ENCODE measurements at places on chromosomes 1 and 21.

GRCh38 chr1:184118046-184118445 lies 66.5 kb downstream of the TSEN15 start:
- no peak for DNase-seq

GRCh38 chr1:170360601-170361000 lies 171.4 kb upstream of the GORAB start:
- no peak for DNase-seq

GRCh38 chr1:101174722-101175121 lies 62.1 kb upstream of the S1PR1 start:
- no peak for DNase-seq

- no peak for DNase-seq
Observed at GRCh38 chr1:157944663-157945280, 48.7 kb upstream of the KIRREL1 start.

- peak; percentile 77 for DNase-seq
Observed at GRCh38 chr21:43803558-43804300, 14.4 kb downstream of the RRP1 start.

- no peak for DNase-seq
Observed at GRCh38 chr1:153978274-153978909, 918 bp upstream of the JTB start.

DNA sequence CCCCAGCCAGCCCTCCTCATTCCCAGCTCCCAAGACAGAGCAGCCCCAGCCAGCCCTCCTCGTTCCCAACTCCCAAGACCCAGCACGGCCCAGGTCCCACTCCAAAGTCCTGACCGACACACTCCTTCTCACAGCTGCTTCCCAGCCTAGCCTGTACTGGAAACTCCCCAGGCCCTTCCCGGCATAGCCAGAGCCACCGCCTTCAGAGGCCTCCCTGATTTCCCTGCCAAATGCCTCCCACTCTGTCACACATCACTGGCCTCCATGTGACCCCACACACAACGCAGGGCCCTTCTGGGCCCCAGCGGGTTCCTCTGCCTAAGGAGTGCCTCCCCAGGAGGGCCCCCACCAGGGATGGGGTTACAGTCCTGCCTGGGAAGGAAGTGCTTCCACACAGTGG lies 2.8 kb downstream of the UBE2J2 start:
- DNase-seq, result no peak

GRCh38 chr1:244917073-244917670 lies 52.8 kb upstream of the HNRNPU start:
- no peak for DNase-seq

DNA sequence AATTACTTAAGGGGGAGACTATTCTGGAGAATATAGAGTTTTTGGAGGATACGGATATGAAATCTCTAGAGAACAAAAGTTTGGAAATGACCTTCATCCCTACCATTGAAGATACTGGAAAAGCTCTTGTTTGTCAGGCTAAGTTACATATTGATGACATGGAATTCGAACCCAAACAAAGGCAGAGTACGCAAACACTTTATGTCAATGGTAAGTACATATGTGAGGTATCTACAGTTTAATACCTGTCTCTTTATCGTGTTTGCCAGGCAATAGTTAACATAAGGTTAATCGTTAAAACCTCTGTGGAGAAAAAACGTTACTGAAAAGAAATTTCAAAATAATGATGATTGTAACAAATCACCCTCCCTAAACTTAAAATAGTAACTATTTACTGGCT lies 11.8 kb downstream of the VCAM1 start:
- DNase-seq, result no peak

- no peak for DNase-seq
Observed at GRCh38 chr1:31485166-31485565, 72.2 kb downstream of the SERINC2 start.

DNA sequence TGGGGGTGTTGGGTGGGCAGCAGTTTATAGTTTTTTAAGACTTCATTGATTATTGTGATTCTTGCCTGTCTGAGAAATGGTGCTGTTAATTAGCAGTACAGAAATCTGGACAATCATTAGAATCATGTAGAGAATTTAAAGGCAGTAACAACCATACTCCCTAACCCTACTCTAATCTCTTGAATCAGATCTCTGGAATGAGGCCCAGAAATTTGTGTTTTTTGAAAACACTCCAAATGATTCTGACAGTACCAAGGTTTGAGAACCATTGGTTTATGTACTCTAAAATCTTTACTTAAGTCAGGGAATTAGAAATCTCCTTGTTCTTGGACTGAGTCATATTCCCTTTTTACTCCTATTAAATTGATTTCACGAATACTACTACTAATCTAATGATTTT lies 24.0 kb downstream of the FNBP1L start:
- no peak for DNase-seq

DNA sequence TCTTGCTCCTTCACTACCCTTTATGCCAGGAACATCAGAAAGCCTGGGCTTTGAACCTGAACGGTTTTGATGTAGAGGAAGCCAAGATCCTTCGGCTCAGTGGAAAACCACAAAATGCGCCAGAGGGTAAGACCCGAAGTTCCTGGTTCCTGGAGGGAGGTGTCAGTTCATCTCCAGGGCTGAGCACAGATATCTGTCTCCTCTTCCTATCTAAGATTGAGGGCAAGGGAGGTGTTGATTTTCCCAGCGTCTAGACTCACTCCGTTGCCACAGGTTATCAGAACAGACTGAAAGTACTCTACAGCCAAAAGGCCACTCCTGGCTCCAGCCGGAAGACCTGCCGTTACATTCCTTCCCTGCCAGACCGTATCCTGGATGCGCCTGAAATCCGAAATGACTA lies 915 bp downstream of the CDC20 start:
- no peak for DNase-seq

- DNase-seq, result no peak
Observed at GRCh38 chr1:6870086-6870485, 84.8 kb downstream of the CAMTA1 start.

GRCh38 chr1:52567943-52568342 lies 15.1 kb upstream of the TUT4 start:
- no peak for DNase-seq

DNA sequence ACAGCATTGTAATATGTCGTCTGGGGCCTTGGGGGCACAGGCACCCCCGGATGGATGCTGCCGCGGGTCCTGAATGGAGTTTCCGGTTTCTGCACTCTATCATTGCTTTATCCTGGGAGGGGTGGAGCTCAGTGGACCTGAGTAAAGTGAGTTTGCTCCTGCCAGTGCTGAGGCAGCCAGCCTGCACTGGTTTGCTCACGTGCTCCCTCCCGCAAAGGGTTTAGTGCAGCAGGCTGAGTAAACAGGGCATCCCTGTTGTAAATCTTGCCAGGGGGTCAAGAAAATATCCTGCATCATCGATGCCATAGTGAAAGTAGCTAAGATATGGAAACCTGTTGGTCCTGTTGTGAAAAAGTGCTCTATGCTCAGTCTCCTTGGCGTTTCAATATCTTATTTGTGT lies 85.6 kb upstream of the BRINP3 start:
- DNase-seq, result no peak

GRCh38 chr1:201397675-201398074 lies 1.4 kb downstream of the LAD1 start:
- no peak for DNase-seq

GRCh38 chr1:6328091-6328490 lies 65.5 kb downstream of the ACOT7 start:
- DNase-seq, result no peak

DNA sequence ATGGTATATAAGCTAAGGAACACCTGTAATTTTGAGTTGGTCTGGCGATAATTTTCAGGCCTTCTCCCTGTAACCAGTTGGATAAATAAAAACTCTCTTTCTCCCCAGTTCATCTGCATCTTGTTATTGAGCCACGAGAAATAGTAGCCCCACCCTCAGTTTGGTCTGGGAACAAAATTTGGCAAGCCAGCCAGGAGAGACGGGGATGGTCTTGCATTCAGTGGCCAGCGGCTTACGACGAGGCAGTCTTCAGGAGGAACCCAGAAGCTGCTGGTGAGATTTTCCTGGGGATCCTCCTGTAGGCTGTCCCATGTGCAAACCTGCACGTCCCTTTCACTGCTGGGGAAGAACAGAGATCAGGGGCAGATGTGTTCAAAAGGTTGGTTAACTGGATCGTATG lies 174.6 kb downstream of the PLA2G4A start:
- no peak for DNase-seq

DNA sequence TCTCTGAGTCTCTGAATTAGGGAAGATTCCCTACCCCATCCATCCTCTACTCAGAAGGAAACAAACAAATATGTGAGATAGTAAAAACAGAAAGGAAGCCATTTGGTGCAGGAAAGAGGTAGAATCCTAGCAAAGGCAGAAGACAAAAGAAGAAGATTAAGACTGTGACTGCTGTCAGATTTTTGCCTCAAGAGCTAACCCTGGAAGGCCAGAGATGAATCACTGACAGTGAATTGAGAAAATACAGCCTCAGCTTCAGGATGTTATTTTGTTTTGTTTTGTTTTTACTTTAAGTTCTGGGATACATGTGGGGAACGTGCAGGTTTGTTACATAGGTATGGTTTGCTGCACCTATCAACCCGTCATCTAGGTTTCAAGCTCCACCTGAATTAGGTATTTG lies 31.7 kb downstream of the DSTYK start:
- no peak for DNase-seq

DNA sequence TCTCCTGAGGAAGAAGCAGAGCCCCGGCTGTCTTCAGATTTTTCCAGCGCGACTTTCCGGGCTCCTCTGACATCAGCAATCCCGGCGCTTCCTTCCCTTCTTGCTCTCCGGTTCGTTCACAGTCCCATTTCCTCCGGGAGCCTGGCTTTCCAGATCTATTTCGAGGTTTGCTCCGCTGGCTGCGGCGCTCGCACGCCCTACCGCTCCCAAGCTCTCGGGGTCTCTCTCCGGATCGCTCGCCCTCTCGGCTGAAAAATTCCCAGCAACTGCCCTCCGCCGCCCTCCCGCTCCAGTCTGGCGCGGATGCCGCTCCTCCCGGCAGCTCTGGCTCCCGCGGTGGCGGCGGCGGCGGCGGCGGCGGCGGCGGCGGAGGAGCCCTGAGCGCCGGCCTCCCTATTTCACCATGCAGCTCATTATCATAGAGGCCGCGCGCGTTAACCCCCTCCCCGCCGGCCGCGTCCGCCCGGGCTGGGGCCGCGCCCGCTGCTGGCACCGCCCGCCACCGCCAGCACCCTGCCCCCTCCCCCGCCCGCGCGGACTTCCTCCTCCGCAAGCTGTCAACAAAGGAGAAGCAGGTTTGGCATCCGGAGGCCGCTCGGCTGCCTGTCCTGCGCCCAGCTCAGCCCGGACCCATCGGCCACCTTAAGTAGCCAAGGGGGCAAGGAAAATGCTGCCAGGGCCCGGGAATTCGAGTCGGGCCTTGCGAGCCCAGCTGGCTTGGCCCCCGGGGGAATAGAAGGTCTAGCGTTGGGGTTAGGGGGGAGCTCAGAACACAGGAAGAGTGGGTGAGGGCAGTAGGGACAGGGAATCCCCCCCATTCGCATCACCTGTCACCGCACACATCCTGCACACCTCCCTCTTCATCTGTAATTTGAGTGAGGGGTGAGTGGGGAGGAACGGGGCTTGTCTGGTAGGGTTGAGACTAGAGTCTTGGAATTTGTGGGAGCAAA lies at the start of gene PLXNA2:
TSS of gene PLXNA2 (minus strand) at position 418 of the 950 bp plus-strand sequence. CDS start 26,462 bp downstream, outside the sequence.
- peak; percentile 97 for DNase-seq

GRCh38 chr1:74681449-74681848 lies 7.9 kb upstream of the ERICH3 start:
- no peak for DNase-seq

DNA sequence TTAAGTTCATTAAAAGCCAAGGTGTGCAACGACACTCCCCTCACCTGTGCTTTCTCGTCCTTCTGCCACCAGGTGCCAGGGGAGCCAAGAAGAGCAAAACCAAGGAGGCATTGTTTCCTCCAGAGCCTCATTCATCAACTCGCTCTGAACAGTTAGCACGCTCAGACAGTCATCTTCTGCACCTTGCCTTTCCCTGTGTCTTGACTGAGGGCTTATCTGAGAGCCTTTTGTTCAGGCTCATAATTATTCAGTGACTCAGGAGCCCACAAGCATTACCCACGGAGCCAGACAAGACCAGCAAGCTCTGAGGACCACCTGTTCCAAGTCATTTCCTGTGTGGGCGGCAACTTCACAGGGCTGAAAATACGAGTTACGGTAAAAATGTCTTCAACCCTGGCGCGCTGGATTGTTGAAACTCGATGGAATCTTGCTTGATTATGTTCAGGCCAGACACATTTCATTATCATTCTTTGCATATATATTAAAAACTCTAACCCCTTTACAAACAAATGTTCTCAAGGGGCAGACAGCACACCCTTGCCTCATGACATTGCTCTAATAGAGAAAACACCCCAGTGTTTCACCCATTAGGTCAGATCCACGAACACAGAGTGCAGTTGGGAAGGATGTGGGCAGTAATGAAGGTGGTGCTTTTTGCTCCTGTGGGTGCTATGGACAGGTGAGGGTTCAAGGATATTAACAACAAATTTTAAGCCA lies 89.7 kb upstream of the RUNX1 start:
- DNase-seq, result no peak

- no peak for DNase-seq
Observed at GRCh38 chr1:234780531-234781162, 170.7 kb upstream of the IRF2BP2 start.

DNA sequence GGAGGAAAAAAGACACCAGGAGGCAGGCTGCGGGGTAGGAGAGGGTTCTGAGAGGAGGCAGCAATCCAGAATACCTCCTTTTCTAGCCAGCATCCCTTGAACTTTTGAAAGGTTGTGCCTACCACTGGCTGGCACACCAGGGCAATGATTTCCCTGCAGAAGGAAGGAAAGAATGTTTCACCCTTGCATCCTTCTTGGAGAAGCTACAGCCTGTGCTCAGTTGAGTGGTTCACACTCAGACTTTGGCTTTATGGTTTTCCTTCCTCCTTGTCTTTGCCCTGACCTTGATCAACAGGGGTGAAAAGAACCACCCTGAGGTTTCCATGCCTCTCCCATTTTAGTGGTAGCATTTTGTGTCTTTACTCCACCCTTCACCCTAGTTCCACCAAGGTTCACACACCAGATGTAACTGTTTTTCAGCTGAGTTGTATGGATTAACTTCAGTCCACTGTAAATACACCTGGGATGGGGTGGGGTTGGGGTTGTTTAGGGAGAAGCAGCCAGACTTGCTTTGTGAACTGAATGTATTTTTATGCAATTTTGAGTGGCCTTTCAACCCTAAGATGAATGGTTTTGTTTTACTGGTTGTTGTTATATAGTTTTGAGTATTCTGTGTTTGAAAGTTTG lies 122.3 kb downstream of the SYT2 start:
- DNase-seq, result no peak

DNA sequence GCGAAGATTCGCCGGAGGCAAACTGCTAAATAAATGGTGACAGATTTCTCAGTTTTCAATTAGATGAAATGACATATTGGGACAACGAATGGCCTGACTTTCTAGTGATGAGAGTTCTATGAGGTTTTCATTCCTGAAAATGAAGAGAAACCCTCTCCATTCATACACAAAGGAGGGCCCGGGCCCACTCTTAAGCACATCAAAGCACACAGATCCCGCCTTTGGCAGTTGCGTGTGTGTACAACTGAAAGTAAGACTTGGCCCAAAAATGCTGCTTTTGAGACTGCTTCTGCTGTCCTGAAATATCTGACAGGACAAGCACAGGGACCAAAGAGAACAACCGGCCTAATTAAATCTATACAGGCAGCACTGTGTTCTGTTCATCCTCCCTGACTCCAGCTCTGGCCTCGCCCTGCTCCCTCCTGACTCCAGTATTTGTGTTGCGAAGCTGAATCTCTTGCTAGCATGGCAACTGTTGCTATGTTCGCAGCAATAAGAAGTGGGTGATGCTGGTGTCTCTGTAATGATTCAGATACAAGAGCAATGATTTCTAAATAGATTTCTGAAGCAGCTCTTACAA lies 7.4 kb downstream of the LRRC53 start:
- DNase-seq, result no peak

- DNase-seq, result peak; percentile 71
Observed at GRCh38 chr1:112762541-112763500, 47.7 kb upstream of the PPM1J start.

GRCh38 chr1:152932170-152932811 lies 14.7 kb upstream of the SPRR5 start:
- no peak for DNase-seq

All from upper lobe of left lung (tissue), 6 donors.